ENCODE measurements at places on chromosomes 3 and 15.

DNA sequence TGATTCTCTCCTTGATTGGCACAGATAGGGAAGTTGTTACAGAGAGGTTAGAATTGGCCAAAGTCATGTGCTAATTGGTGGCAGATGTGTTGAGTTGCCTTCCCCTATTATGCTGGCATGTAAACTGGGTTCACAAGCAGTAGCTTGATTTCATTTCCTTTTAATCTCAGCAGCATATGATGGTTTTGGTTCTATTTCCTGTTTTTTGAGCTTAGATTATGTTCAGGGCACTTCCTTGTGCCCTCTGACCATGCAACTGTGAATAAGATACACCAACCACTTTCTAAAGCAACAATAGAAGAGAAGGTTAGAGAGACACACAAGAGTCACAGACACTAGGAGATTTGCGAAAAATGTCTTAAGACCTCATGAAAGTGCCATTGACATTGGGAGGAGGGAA lies 16.5 kb downstream of the HPS3 start:
- no peak for DNase-seq

GRCh38 chr3:111727843-111728565 lies 131.1 kb upstream of the PHLDB2 start:
- no peak for DNase-seq

DNA sequence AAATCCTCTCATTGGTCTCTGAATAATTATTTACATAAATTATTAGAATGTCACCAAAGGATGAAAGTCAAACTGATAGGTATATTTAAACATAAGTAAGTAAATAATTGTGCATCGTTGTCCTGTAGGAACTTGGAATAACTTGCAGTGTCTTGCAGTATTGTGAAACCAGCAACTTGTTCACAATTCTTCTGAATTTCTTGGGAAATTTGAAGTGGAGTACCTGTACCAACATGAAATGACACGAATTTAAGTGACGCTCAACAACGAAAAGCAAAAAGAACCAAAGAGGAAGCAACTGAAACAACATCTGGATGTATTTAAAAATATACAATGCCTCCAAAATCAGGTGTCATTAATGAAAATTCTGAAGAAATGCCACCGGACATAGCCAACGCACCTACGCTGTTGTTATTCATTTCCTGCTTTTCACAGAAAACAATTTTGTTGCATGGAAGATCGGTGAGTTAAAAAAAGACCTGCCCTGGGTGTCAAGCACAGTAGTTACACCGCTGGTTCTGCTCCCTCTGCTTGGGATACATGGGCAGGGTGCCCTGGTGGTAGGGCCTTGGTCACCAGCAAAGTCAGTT lies 112.5 kb downstream of the RPLP1 start:
- DNase-seq, result no peak

DNA sequence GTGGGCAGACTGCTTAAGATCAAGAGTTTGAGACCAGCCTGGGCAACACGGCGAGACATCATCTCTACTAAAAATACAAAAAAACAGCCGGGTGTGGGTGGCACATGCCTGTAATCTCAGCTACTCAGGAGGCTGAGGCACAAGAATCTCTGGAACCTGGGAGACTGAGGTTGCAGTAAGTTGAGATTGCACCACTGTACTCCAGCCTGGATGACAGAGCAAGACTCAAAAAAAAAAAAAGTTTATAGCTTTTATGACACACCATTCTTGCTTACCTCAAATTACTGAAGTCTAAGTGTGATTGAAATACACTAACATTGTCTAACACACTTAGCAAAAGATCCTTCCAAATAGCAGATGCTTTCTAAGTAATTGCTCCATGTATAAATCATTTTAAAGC lies 207.6 kb downstream of the STAG1 start:
- no peak for DNase-seq

- DNase-seq, result no peak
Observed at GRCh38 chr3:104598848-104599511, 767.7 kb upstream of the ALCAM start.

- no peak for DNase-seq
Observed at GRCh38 chr3:129230311-129231019, 18.9 kb upstream of the COPG1 start.

DNA sequence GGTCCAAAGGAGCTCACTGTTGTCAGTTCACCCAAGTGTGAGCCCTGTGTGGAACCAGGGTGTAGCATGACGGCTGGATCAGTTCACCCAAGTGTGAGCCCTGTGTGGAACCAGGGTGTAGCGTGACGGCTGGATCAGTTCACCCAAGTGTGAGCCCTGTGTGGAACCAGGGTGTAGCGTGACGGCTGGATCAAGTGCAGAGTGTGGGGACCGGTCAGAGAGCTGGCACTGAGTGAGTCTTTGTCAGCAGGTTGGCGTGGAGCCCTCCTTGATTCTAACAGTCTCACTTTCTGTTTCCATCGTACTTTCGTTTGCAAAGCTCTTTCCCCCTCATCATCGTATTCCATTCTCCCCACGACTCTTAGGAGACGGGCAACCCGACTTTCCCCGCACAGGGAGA lies 57.9 kb upstream of the DLG1 start:
- DNase-seq, result no peak
